ENCODE measurements at places on chromosomes 3 and 15.

- DNase-seq = peak; percentile 91
These were observed 82.2 kb upstream of the SLC25A26 start for GRCh38 chr3:66138336-66139313.

- DNase-seq = no peak
These were observed 18.3 kb downstream of the SLC12A8 start for GRCh38 chr3:125194061-125194848.

DNA sequence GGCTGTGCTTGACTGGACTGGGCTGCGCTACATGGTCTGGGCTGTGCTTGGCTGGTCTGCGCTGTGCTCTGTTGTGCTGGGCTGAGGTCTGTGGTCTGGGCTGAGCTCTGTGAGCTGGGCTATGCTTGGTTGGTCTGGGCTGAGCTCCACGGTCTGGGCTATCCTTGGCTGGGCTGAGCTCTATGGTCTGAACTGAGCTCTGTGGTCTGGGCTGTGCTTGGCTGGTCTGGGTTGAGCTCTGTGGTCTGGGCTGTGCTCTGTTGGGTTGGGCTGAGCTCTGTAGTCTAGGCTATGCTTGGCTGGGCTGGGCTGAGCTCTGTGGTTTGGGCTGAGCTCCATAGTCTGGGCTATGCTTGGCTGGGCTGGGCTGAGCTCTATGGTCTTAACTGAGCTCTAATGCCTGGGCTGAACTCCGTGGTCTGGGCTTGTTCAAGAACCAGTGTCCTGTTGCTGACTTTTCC, 92.0 kb downstream of the PLXNA1 start:
- no peak for DNase-seq

- no peak for DNase-seq
These were observed 5.8 kb downstream of the HYAL2 start for GRCh38 chr3:50316657-50317242.

- DNase-seq = no peak
These were observed 77.4 kb downstream of the MB21D2 start for GRCh38 chr3:192840143-192840836.
